ENCODE measurements at places on chromosomes 6 and 20. TPM values are rescaled to one million over a fixed set of nuclear protein-coding genes. Genes with fewer than 3 reads are reported as not detected.

The RAB5IF gene
- 64.2 TPM for total RNA-seq

The TRMT11 gene
- total RNA-seq, result 7.9 TPM

The DACT2 gene
- 2.4 TPM for total RNA-seq

The AARS2 gene
- 9.6 TPM for total RNA-seq

The BPI gene
- total RNA-seq, result not detected

The SLPI gene
- total RNA-seq, result 86.7 TPM

The HLA-DQB2 gene
- 4.1 TPM for total RNA-seq

All from left cardiac atrium (tissue), 4 donors.